ENCODE measurements at places on chromosomes 3 and 15. TPM values are rescaled to one million over a fixed set of nuclear protein-coding genes. Genes with fewer than 3 reads are reported as not detected.

Gene GP9
- not detected for total RNA-seq

Gene ZCWPW2
- total RNA-seq: 0.65 TPM

Gene SLC2A2
- total RNA-seq: not detected

Gene NOX5
- total RNA-seq: 0.18 TPM

Gene TRIM42
- total RNA-seq: not detected

Gene CCDC54
- not detected for total RNA-seq

Gene PLSCR5
- total RNA-seq: not detected

Gene INTS14
- 28.7 TPM for total RNA-seq

Gene TMEM40
- total RNA-seq: not detected

Gene DNAH1
- 2.9 TPM for total RNA-seq

Gene C2CD4A
- 7.9 TPM for total RNA-seq

Gene NPAP1
- total RNA-seq: not detected

Gene TMEM158
- total RNA-seq: 26.5 TPM

Gene SLC7A14
- 2.0 TPM for total RNA-seq

Gene XPC
- 27.1 TPM for total RNA-seq

Gene EOMES
- not detected for total RNA-seq

Gene DUOXA1
- total RNA-seq: not detected

Gene SPTBN5
- total RNA-seq: 0.16 TPM

Gene BFSP2
- not detected for total RNA-seq

Gene IL20RB
- total RNA-seq: 0.97 TPM

Gene RSL24D1
- total RNA-seq: 55.1 TPM

Gene SERPINI2
- not detected for total RNA-seq

Gene OIP5
- total RNA-seq: 1.1 TPM

Measured in cardiac atrium fibroblast (primary cell).